ENCODE measurements at places on chromosomes 1 and 21. TPM values are rescaled to one million over a fixed set of nuclear protein-coding genes. Genes with fewer than 3 reads are reported as not detected.
A peak's percentile ranks its signal among the peaks of the same experiment; 100 is the strongest.

- no peaks in the 10 kb centered on the region for H3K27me3 ChIP-seq
- DNase-seq, result no peak
- H3K27ac ChIP-seq, result no peak overlapping the region
- no peaks in the 10 kb centered on the region for H3K4me1 ChIP-seq
Measured at GRCh38 chr1:222239130-222239529, 308.8 kb downstream of the HHIPL2 start.

GRCh38 chr1:165288350-165289120, 68.0 kb downstream of the LMX1A start:
- H3K4me3 ChIP-seq, result no peak overlapping the region
- H3K4me1 ChIP-seq, result no peaks in the 10 kb centered on the region
- DNase-seq, result no peak
- H3K27ac ChIP-seq, result no peak overlapping the region
- H3K27me3 ChIP-seq, result peaks cover 9% of the 10 kb centered on the region

- no peak for DNase-seq
- no peak overlapping the region for H3K4me3 ChIP-seq
- no peak overlapping the region for H3K27ac ChIP-seq
- H3K27me3 ChIP-seq, result no peaks in the 10 kb centered on the region
- no peaks in the 10 kb centered on the region for H3K36me3 ChIP-seq
Measured at GRCh38 chr1:184285401-184286087, 101.3 kb upstream of the C1orf21 start.

- DNase-seq, result no peak
- H3K27me3 ChIP-seq, result peaks cover 8% of the 10 kb centered on the region
- no peaks in the 10 kb centered on the region for H3K4me1 ChIP-seq
- no peak overlapping the region for H3K27ac ChIP-seq
Measured at GRCh38 chr1:227215863-227216510, 102.3 kb downstream of the CDC42BPA start.

GRCh38 chr1:39282537-39283216, 78.2 kb downstream of the MACF1 start:
- H3K36me3 ChIP-seq, result peaks cover 28% of the 10 kb centered on the region
- no peaks in the 10 kb centered on the region for H3K27me3 ChIP-seq
- no peak overlapping the region for H3K27ac ChIP-seq
- no peak for DNase-seq
- peaks cover 6% of the 10 kb centered on the region for H3K4me1 ChIP-seq

DNA sequence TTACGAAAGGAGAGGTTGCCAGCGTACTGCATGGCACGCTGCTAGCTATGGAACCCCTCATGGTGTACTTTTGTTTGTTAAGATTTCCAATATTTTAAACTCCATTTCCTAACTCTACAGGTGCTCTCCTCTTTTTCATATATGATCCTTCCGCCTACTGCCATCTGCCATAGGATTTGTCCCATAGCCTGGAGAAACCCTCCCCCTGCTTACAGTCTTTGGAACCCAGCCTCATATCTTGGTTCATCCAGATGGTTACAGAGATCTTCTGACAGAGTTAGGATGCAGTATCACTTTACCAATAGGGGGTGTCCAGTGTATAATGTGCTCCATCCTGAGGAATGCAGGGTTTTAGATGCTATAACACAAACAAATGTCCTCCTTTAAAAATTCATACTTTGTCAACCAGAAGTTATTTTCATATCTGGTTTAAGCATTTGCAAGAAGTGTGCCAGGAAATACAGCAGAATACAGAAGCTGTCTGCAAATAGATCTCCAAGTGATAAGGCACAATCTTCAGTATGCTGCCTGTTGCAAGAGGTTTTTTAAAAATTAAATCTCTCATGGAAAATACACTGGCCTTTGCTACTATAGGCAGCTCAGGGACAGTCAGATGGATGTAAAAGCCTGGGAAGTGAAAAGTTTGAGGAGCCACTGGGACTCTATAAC, 377.8 kb downstream of the KCNH1 start:
- peaks cover 8% of the 10 kb centered on the region for H3K27me3 ChIP-seq
- no peak overlapping the region for H3K27ac ChIP-seq
- DNase-seq, result no peak

GRCh38 chr1:153680120-153680403, 1.6 kb downstream of the NPR1 start:
- peaks cover 20% of the 10 kb centered on the region for H3K4me1 ChIP-seq
- no peak for DNase-seq
- peaks cover 56% of the 10 kb centered on the region for H3K27me3 ChIP-seq

GRCh38 chr1:162283657-162284056, 93.0 kb downstream of the SPATA46 start:
- no peak for DNase-seq
- H3K36me3 ChIP-seq, result no peaks in the 10 kb centered on the region
- no peak overlapping the region for H3K27ac ChIP-seq
- H3K4me3 ChIP-seq, result no peak overlapping the region

DNA sequence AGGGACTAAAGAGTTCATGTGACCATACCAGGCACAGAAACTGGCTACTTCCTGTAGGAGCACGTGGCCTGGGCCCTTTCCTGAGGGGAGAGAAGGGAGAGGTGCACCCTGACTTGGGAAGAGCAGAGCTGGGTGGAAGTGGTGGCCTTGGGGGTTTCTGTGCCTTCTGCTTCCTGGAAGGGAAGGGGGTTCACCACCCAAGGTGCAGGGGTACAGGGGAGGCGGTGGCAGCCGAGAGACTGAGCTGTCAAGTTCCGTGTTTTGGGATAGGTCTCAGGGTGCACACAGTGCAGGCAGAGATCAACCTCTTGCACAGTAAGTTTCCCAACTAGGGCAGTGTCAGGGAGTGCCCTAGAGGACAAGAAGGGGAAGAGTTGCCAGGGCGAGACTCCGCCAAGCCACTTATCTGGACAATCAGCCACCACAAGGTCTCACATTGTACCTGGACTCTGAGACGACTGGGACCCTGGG, 10.1 kb downstream of the HECTD3 start:
- peaks cover 11% of the 10 kb centered on the region for H3K4me1 ChIP-seq
- no peaks in the 10 kb centered on the region for H3K27me3 ChIP-seq
- H3K4me3 ChIP-seq, result no peak overlapping the region
- H3K36me3 ChIP-seq, result peaks cover 5% of the 10 kb centered on the region
- no peak for DNase-seq

DNA sequence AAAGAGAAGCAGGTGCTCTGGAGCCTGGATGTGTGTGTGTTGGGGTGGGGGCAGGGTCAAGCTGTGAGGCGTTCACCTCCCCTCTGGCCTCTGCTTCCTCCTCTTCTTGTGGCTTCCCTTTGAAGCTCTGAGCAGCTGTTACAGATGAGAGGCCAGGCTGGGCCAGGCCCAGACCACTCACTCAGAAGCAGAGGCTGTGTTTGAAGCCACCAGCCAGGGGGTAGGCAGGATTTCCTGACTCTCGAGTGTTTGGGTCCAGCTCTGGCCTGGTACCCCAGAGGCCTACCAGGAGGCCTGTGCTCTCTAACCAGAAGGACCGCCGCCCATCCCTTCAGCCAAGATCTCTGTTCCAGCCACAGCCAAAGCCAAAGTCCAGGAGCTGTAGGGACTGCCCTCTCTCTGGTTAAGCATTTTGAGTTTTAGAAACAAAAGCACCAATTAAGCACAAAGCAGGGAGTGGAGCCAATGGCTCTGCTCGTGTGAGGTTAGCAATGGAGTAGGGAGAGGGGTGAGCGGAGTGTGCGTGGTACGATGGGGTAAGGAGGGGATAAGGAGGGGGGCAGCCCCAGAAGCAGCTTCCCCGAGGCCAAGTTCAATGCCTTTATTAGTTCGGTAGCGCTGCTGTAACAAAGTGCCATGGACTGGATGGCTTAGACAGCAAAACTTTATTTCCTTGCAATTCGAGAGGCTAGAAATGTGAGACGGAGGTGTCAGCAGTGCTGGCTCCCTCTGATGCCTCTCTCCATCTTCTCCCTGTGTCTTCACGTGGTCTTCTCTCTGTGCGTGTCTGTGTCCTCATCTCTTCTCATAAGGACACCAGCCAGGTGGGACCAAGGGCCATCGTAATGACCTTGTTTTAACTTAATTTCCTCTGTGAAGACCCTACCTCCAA, 20.5 kb downstream of the RCSD1 start:
- H3K4me3 ChIP-seq, result peak overlapping the region; percentile 58
- DNase-seq, result peak; percentile 44
- peak overlapping the region; percentile 75 for H3K27ac ChIP-seq
- peaks cover 66% of the 10 kb centered on the region for H3K4me1 ChIP-seq

- no peak overlapping the region for H3K4me3 ChIP-seq
- H3K27ac ChIP-seq, result no peak overlapping the region
- H3K36me3 ChIP-seq, result peaks cover 39% of the 10 kb centered on the region
Measured at GRCh38 chr1:147651466-147651865, 18.9 kb downstream of the ACP6 start.

DNA sequence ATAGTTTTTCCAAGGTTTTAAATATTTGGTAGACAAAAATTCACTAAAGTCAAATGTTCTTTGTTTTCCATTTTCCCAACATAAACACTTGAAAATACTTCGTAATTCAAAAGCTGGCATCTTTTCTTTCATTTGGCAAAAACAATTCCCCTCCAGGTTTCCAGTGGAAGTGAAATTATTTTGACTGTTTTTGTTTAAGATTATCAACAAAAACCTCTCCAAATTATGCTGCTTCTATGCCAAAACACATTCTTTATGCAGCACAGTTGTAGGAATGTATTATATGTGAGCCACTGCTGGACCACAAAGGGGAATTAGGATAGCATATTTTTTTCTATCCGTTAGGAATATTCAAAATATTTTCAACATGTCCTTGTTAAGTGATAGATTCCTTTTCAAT, 44.1 kb downstream of the SLC5A9 start:
- H3K4me1 ChIP-seq, result no peaks in the 10 kb centered on the region
- no peaks in the 10 kb centered on the region for H3K36me3 ChIP-seq
- H3K27me3 ChIP-seq, result peaks cover 5% of the 10 kb centered on the region
- DNase-seq, result no peak

DNA sequence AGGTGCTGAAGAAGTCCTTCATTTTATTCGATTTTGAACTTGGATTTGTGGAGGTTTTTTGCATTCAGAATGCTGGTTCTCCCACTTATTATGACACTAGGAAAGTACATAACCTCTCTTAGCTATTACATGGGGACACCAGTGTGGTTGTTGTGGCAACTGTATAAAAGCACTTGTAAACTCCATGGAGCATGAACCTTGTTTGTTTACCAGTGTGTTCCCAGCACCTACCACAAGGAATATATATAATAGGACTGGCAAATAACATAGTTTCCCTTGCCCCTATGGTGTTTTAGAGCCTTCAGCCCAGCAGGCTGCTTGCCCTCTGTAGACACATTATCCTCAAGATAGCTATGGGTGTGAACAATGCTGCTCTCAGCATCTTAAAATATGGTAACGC, 43.1 kb downstream of the RASSF5 start:
- H3K4me3 ChIP-seq, result no peak overlapping the region
- H3K4me1 ChIP-seq, result peaks cover 47% of the 10 kb centered on the region
- H3K36me3 ChIP-seq, result peaks cover 4% of the 10 kb centered on the region
- no peak for DNase-seq
- no peaks in the 10 kb centered on the region for H3K27me3 ChIP-seq

DNA sequence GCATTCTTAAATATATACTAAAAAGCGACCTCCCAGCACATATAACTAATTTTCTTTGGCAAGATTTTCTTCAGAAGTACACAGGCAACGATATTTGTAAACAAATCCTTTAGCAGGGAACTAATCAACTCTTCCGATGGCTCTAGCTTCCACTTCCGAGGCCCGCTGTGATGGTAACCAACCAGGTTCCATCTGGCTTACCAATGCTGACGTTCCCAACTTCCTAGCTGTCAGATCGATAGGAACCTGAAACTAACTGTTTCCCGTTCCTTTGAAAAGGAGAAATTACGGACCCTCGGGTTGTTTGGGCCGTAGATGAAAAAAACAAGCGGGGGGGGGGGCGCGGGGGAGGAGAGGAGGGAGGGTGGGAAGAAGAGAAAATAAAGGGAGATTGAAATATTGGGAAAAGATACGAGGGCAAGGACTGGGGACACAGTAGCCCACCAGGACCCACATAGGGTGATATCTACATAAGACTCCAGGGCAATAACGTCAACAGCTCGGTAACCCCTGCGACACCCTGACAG, 513 bp downstream of the GTF2B start:
- peaks cover 26% of the 10 kb centered on the region for H3K4me1 ChIP-seq
- peaks cover 3% of the 10 kb centered on the region for H3K36me3 ChIP-seq
- peak overlapping the region; percentile 98 for H3K27ac ChIP-seq
- H3K4me3 ChIP-seq, result peak overlapping the region; percentile 96
- no peaks in the 10 kb centered on the region for H3K27me3 ChIP-seq

- DNase-seq, result no peak
- H3K27ac ChIP-seq, result no peak overlapping the region
- peaks cover 2% of the 10 kb centered on the region for H3K27me3 ChIP-seq
- H3K4me1 ChIP-seq, result no peaks in the 10 kb centered on the region
- no peaks in the 10 kb centered on the region for H3K36me3 ChIP-seq
Measured at GRCh38 chr1:96660051-96660450, 61.5 kb upstream of the PTBP2 start.

- peaks cover 3% of the 10 kb centered on the region for H3K27me3 ChIP-seq
- no peak overlapping the region for H3K4me3 ChIP-seq
- no peaks in the 10 kb centered on the region for H3K36me3 ChIP-seq
- H3K4me1 ChIP-seq, result peaks cover 4% of the 10 kb centered on the region
Measured at GRCh38 chr1:25580927-25581326, 35.7 kb upstream of the MAN1C1 start.

DNA sequence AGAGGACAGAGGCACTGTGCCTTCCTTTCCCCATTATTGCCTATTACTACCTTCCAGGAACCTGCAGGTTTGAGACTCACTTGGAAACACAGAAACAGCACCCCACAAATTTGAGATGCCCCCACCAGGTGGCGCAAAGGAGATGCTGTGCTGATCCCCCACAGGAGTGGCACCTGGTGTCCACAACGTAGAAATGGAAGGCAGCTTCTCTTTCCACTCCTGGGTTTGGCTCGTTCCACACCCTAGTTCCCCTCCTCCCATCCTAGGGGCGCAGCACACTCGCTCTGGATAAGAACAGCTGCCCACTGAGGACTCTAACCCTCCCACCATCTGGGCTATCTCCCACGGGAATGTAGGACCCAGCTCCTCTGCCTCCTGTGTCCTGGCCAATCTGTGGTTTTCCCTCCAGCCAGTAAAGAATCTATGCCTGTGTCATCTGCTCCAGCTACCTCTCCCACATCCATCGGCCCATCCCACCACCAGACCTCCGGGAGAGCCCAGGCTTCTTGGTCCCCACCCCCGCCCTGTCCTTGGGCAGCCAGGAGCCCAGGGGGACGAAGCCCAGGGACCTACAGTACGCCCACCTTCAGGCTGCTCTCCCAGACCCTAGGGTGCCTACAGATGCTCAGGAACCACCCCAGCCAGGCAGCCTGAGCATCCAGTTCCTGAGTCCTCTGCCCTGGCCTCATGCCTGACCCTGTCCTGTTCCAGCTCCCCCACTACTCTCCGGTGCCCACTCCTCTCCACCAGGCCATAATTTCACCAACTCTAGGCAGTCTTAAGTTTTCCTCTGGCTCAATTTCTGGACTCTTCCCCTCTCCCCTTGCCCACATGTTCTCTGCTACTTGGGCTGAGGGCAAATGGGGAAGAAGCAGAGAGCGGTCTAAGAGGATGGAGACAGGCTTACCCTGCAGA, 549 bp downstream of the THBS3 start:
- peak overlapping the region; percentile 60 for H3K4me3 ChIP-seq
- peak; percentile 91 for DNase-seq
- no peaks in the 10 kb centered on the region for H3K27me3 ChIP-seq
- H3K4me1 ChIP-seq, result peaks cover 25% of the 10 kb centered on the region

The CD101 gene
- total RNA-seq, result 0.08 TPM

Data from activated naive CD8-positive, alpha-beta T cell treated with anti-CD3 and anti-CD28 coated beads, Interleukin-2, amount 10 ng/mL, durations not matched to agents 7 days and 5 days (primary cell).